ENCODE measurements at places on chromosomes 1 and 21.

DNA sequence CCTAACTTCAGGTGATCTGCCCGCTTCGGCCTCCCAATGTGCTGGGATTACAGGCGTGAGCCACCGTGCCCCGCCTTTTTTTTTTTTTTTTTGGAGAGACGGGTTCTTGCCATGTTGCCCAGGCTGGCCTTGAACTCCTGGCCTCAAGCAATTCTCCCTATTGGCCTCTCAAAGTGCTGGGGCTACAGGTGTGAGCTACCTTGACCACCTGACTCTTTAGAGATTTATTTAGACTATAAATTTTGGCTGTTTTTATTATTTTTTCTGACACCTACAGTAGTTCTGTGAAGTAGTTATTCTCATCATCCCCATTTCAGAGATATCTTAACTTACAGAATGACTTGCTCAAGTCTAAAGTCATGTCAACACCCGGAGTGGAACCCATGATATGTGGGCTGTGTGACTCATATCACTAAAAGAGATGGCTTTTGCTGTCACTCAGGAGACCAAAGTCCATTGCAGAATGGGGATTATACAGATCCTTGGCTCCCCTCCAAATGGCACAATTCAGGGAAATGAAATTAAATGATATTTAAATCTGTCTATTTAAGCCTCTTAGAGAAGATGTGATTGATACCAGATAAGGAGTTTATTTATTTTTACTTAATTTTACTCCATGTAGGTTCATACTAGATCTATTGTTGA is 93.2 kb downstream of the CTH start:
- DNase-seq, result no peak

DNA sequence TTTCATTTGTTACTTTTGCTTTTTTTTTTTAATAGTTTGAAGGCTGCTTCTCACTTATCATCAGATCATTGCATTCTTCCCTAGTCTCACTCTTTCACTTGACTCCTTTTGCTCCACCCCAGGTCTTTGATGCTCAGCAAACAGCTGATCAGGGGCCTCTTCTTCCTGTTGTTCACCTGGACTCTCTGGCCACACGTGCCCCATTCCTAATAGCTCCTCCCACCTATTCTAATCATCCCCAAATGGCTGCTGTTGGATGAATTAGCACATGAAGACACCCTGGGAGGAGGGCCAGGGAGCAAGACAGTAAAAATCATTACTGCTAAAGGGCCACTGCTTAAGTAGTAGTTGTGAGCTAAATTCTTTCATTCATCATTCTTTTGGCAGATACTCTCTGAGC is 119.5 kb downstream of the MAB21L3 start:
- DNase-seq, result no peak

GRCh38 chr1:180848191-180848590 is 64.5 kb upstream of the KIAA1614 start:
- DNase-seq, result no peak

GRCh38 chr1:50529510-50529909 is 106.3 kb upstream of the DMRTA2 start:
- no peak for DNase-seq

- DNase-seq, result no peak
Observed at GRCh38 chr1:161020509-161021164, at the start of gene F11R. Gene F11R (minus strand): TSS chr1:161021152. CDS start chr1:161021073, 79 bp downstream.

DNA sequence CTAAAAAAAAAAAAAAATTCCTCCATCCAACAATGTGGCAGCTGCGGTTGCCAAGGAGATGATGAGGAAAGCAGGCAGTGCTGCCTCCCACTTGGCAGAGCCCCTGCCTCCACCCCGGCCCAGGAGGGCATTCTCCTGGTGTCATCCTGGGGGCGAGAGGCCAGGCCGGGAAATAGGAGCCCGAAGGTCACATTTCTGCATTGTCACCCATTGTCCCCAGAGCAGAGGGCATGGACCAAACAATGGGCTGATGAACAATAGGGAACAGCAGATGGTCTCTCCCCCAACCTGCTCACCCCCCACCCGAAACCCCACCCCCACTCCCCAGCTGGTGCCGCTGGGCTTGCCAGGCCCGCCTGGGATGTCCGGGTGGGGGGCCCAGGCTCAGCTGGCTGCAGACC is 37.3 kb downstream of the CAMK2N1 start:
- DNase-seq, result no peak

GRCh38 chr1:88897070-88897730 is 5.8 kb upstream of the GTF2B start:
- DNase-seq, result no peak

GRCh38 chr1:167165948-167166689 is 54.6 kb upstream of the POU2F1 start:
- no peak for DNase-seq

- DNase-seq, result no peak
Observed at GRCh38 chr1:183735069-183735860, 69.7 kb upstream of the RGL1 start.

- no peak for DNase-seq
Observed at GRCh38 chr21:30695956-30696355, 22.6 kb downstream of the KRTAP21-3 start.

GRCh38 chr1:152502496-152503180 is 8.0 kb upstream of the LCE5A start:
- DNase-seq, result no peak

DNA sequence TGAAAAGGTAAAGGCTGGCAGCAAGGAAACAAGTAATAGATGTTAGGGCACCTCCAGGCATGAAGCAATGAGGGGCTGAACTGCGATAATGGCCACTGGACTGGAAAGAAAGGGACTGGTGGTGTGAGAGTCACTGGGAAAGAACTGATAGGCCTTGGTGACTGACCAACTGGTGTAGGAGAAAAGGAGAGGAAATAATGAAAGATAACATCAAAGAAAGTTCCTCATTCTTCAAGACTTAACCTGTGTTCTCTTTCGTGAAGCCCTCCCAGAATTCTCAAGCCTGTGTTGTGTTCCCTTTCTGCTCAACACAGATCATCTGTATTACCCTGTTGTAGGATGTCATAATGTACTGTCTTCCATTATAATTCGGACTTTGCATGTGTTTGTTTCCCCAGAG is 20.9 kb upstream of the SNX27 start:
- no peak for DNase-seq

DNA sequence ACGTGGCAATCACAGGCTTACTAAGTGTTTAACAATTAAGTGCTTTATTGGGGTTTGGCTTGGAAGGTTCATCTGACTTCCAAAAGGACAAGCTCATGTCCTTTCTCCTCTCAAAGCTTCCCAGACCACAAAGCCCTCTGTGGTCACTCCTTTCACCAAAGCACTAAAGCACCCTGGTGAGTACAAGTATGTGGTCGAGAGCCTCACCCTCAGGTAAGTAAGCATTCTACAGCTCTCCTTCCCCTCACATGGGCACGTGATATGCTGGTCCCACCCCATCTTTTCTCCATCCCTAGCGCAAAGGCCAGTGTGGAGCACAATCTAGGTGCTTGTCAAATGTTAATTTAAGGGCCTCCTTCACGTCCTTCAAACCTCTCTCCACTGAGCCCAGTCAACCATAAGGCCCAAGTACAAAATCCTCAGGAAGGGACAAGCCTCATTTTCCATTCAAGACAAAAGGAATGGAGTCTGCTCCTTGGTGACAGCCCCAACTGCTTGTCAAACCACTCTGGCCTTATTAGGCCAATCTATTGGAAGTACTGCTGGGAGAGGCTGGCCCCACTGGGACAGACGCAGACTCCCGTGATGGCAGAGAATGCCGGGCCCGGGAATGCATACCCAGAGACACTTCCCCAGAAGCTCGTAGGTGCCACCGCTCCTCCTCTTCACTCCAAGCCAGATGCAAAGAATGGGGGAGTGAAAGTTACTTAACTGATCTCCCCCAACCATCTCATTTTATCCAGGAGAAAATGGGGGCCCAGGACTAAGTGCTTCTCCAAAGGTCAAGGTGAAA is 7.8 kb downstream of the STMN1 start:
- DNase-seq, result no peak

DNA sequence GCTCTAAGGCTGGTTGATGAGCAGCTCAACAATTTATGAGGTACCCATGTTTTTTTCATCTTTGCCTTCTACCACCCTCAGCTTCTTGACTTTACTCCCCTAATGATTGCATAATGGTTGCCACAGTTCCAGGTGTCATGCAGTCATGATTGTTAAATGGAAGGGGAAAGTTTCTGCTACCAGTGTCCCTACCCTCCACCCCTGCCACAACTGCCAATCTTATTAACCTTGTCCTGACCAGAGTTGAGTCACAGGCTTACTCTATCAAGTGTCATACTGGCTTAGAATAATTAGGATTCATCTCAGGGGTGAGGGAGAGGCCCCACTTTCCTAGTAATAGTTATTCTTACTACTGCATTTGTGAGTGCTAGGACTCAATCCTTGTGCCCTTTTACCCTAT is 7.9 kb upstream of the FUBP1 start:
- DNase-seq, result no peak

- DNase-seq, result no peak
Observed at GRCh38 chr1:248914796-248915381, 8.9 kb downstream of the PGBD2 start.

GRCh38 chr21:30248844-30249243 is 32.9 kb upstream of the CLDN8 start:
- no peak for DNase-seq
